Sigmoid colon (tissue), 7 donors: ENCODE measurements at places on chromosomes 3 and 15.

GRCh38 chr15:23072633-23073032, 33.3 kb upstream of the TUBGCP5 start:
- DNase-seq = no peak

DNA sequence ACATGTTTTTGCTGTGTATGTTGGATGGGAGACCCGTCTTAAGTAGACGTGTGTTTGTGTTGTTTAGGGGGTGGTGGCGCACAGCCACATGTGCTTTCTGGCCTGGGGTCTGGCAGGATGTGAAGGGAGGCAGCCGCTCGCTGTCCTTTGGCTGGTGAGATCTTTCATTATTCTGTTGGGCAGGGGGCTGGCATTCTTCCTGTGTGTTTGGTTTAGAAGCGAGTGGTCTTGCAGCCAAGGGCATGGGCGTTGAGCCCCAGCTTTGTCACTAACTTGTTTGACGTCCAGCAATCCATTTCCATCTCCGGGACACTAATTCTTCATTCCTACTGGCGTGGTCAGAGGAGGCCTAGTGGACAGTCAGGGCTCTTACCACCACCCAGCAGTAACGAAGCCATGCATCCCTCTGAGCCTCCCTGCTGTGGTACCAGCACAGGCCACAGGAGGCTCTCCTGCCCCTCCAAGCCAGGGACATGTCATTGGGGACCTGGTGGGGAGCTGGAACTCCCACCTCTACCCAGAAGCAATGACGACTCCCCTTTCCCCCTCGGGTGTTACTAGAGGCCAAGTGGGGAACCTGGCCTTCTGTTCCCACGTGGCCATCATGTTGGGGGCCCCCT, 10.7 kb downstream of the THSD4 start:
- DNase-seq = no peak

GRCh38 chr3:42157540-42158538, 66.7 kb downstream of the TRAK1 start:
- no peak for DNase-seq

DNA sequence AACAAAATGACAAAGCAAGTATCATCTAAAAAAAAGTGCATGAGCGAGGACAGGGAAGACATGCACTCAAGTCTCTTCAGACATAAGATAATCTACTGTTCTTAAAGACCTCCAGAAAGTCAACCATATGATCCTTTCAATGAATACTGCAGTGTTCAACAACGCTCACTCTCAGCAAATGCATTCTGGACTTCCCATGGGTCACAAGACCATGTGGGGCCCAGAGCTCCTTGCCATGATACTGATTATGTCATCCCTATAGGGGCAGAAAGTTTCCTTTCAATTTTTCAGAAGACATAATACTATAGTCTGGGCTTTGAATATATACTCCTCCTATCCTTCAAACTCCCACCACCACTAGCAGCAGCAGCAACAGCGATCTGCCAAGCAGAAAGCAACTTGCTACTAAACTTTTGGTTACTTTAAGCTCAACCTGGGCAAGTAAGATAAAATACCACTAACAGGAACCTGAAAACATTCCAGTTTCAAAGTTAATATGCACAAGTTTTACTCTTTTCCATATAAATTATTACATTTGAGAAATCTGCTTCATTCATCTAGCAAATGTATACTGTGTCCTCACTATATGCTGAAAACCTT, 143.5 kb downstream of the ADAM10 start:
- DNase-seq = no peak

- no peak for DNase-seq
These were observed 5.5 kb downstream of the CSRNP1 start for GRCh38 chr3:39147711-39148434.

- no peak for DNase-seq
These were observed 7.5 kb downstream of the MYNN start for GRCh38 chr3:169780742-169781141.

DNA sequence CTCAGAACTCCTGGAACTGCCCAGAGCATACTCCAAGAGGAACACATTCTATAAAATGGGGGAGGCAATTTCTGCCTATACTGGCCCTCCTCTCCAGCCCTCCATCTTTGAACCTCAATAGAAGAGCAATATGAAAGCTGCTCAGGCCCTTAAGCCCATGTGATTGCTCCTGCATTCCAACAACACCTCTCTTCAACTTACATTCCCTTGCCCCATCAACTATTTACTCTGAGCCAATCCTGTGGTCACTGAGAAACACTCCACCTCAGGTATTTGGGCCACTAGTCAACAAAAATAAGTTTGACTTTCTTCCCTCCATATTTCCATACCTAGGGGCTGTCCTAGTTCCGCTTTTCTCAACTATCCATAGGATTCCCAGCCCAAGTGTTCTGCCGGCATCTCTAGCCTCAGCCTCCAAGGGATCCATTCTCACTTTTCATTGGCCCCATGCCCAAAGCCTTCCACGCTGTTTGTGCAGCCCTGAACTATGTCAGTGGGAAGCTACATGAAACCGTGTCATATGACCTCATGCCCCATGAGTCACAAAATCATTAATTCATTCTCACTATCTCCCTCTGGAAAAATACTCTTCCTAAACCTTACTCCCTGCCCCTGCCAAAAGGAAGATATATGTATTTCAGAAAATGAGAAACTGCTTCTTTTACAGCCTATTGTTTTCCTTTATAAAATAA, 61.6 kb downstream of the GJD2 start:
- no peak for DNase-seq

- DNase-seq = no peak
These were observed 3.5 kb downstream of the PFN2 start for GRCh38 chr3:149967086-149967685.

GRCh38 chr3:181618260-181618659, 93.5 kb upstream of the SOX2 start:
- DNase-seq = no peak

DNA sequence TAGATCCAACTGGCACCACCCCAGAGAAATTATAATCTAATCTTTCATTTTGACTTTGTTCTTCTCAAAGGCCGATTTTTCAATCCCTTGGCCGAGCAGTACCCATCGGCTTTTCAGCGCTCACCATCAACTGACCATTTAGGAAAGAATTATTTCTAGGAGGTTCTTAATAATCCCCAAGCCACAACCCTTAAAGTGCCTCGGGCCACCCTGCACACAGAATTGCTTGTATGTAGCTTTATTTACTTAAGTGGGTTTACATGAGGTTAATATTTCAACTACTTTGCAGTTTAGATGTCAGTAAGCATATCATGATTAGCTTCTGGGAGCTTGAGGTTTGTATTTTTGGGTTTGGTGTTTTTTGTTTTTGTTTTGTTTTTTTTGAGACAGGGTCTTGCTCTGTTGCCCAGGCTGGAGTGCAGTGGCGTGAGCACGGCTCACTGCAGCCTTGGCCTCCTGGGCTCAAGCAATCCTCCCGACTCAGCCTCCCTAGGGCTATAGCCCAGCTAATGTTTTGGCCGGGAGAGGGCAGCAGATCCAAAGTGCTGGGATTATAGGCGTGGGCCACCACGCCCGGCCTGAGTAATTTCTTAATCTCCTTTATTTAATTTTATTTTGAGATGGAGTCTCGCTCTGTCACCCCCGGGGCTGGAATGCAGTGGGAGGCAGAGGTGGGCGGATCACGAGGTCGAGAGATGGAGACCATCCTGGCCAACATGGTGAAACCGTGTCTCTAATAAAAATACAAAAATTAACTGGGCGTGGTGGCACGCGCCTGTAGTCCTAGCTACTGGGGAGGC, 801 bp upstream of the CDAN1 start:
- peak; percentile 58 for DNase-seq

DNA sequence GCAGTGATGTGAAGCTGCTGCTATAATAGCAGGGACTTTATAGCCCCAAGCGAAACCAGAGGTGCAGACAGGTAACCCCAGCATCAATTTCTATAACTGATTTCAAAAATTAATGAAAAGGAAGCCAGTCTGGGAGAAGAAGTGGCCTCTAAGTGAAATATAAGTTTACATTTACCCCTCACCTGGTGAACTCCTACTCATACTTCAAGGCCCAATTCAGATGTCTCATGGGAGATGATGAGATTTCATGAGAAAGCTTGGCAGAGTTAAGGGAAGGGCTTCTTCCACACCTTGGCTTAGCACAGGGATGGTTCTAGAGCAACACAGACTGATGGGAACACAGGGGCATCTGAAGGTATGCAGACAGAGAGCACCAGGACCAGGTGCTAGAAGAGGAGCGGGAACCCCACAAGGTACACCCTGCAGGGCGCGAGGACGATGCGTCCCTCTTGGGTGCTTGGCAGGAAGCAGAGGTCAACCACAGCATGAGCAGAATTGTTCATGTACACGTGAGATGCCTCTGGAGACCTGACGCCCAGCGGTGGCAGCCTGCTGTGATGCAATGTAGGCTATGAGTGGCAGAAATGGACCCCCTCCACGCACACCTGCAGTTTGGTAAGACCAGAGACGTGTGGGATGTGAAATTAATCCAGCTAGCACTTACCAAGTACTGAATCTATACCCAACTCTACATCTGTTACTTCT, 102.9 kb downstream of the SRGAP3 start:
- no peak for DNase-seq

- peak; percentile 48 for DNase-seq
These were observed 43.8 kb downstream of the ALDH1L1 start for GRCh38 chr3:126136428-126137220.

- peak; percentile 84 for DNase-seq
These were observed 84.4 kb downstream of the DNAJB8 start for GRCh38 chr3:128382221-128382807.

DNA sequence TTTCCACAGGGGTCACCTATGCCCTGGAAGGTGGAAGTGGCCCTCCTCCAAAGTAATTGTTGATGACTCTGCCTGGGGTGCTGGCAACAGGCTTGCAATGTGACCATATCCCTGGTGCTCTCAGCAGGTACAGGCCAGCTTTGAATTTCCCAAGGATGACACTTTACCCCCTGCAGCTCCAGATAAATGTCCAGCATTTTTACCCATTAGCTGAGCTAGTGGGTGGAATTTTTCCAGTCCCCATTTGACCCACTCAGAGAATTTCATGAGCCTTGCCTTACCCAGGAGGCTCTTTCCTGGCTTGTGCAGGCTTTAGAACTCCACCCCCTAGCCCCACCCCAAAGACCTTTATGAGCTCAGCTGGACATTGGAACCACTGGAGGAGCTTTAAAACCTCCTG, 77.6 kb downstream of the ST8SIA2 start:
- DNase-seq = no peak

DNA sequence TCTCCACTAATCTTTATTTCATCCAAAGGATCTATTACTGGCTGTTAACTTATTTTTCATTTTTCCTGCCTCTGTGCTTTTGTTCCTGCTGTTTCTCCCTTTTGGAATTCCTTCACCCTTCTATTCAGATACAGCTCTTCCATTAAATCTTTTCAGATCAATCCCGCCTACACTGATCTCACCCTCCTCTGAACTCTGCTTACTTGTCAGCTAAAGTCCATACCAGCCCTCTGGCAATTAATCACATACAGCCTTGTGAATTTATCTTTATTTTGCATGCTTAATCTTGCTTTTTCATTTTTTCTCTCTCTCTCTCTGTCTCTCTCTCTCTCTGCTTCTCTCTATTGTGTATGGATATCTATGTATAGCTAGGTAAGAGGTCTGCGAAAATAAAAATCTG, 100.8 kb upstream of the UMPS start:
- DNase-seq = no peak

GRCh38 chr3:40358454-40358853, 28.5 kb upstream of the ENTPD3 start:
- no peak for DNase-seq

- DNase-seq = no peak
These were observed 489.2 kb upstream of the CNTN4 start for GRCh38 chr3:1609416-1609815.

GRCh38 chr3:59692117-59692516, 642.3 kb upstream of the CFAP20DC start:
- no peak for DNase-seq

DNA sequence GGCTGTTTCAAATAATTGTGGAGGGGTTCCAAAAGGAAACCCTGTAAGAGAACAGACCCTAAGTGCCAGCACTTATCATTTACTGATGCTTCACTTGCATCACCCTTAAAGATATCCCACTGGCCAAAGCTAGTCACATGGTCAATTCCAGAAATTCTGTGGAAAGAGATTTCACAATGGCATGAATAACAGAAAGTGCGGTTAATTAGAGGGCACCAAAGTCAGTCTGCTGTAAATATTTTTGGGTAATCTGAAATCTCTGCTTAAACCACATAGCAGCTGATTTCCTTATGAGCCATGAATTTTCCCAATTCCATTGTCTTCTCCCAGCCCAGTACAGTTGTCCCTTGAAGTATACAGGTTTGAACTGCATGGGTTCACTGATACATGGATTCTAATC, 346.1 kb downstream of the SI start:
- no peak for DNase-seq

- DNase-seq = no peak
These were observed 22.5 kb downstream of the GABRA5 start for GRCh38 chr15:26889298-26889898.

GRCh38 chr3:167978486-167978885, 117.2 kb downstream of the GOLIM4 start:
- no peak for DNase-seq

DNA sequence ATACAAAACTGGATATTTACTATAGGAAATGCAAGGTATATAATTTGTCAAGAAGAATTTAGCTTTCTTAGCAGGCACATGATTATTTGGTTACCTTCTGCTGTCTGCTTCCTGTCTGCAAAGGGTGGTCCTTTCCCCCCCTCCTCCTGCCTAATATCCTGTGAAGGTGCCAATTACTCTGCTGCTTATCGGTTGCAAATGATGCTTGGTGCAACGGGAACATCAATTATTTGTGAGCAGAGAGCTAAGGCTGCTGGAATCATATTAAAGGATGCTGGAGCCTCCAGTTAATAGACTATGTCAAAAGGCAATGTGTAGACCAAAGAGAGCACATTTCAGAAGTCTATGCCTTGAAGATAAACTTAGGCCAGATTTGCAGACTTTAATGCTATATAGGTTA, 443.7 kb upstream of the ONECUT1 start:
- no peak for DNase-seq

- DNase-seq = no peak
These were observed 1588.2 kb downstream of the SI start for GRCh38 chr3:163490119-163490518.

GRCh38 chr3:125069452-125069851, 13.7 kb upstream of the HEG1 start:
- DNase-seq = no peak

GRCh38 chr3:189789432-189789831, 158.2 kb downstream of the TP63 start:
- no peak for DNase-seq

- DNase-seq = no peak
These were observed 23.6 kb downstream of the PRR20G start for GRCh38 chr3:127264292-127264691.

DNA sequence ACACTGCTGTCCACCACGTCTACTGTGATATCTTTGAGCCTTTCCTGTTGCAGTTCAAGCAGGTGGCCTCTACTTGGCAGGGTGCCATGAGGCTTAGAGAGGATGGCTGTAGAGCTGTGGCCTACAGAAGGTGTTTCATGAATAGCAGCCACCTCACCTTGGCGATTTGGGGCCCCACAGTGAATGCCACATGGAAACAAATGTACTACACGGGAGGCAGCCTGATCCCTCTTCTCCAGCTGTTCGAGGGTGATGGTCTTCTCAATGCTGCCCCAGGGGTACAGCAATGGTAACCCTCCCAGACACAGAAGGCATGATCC, 70.7 kb downstream of the FAM43A start:
- DNase-seq = no peak

- DNase-seq = no peak
These were observed 85.6 kb downstream of the OSBPL10 start for GRCh38 chr3:31895471-31895870.
